ENCODE measurements at places on chromosomes 16 and 17.

- no peak for DNase-seq
Observed at GRCh38 chr16:57156351-57156703, 29.5 kb downstream of the PSME3IP1 start.

DNA sequence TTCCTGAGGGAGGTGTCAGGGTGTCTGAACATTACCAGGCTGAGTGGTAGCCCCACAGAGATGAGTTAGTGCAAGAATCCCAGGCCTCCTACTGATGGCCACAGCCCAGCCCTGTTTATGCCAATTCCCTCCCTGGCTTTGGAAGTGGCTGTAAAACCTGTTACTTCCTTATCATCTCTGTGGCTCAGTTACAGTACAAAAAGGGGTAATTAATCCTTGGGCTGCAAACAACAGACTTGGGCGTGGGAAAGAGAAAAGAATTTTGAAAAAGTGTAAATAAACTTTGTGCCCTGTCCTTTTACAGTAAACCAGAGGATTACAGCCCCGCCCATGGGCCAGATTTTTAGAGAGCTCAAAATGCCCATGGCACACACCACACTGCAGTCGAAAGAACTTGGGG, 73.1 kb upstream of the AXIN2 start:
- no peak for DNase-seq

GRCh38 chr16:10297341-10298006, 88.4 kb upstream of the ATF7IP2 start:
- DNase-seq = no peak

- no peak for DNase-seq
Observed at GRCh38 chr17:11950771-11951519, 46.3 kb downstream of the ZNF18 start.

- DNase-seq = no peak
Observed at GRCh38 chr16:48041981-48042421, 113.8 kb downstream of the ABCC12 start.

GRCh38 chr17:75459590-75460267, 3.3 kb downstream of the TMEM94 start:
- no peak for DNase-seq

DNA sequence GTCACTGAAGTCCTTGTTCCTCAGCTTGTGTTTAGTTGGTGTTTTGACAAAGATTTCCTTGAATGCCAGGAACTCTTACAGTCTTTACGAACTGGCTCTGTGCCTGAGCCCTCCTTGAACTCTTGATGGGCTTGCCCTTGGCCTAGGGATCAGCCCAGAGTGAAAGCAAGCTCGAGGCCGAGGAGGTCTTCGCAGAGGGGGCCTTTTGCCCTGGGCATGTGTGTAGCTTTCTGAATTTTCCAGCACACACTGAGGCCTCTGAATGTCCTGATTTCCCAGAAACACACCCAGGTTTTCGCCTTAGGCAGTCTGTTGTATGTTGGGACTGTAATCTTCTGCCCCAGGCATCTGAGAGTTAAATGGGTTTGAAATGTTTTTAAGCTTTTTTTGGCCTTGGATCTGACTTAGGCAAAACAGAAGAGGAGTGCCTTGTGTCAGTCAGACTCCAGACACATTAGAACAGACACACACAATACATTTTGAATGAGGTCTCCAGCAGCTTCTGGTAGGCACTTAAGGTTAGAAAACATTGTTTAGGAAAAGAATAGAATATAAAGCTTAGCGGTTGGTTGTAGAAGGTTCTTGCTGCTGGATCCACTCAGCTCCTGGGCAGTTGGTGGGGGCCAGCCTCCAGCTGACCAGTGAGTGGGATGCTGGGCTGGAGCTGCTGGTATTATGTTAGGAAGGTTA, 17.1 kb downstream of the FOXK2 start:
- no peak for DNase-seq

DNA sequence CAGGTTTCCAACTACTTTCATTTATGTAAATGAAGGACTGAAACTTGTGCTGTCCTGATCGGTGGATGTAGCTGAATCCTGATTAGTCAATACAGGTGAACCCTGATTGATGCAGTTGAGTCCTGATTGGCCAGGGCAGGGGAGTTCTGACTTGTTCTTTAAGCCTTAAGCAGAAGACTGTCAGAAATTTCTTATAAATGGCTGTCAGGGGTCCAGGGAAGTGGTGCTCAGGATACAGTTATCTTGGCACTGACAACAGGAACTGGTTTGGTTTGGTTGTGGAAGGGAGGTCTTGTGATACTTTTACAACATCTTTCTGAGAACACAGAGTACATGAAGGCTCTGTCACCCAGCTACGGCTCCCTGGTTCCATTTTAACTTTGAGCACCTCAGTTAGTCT, 132.1 kb downstream of the KCNJ12 start:
- DNase-seq = no peak

DNA sequence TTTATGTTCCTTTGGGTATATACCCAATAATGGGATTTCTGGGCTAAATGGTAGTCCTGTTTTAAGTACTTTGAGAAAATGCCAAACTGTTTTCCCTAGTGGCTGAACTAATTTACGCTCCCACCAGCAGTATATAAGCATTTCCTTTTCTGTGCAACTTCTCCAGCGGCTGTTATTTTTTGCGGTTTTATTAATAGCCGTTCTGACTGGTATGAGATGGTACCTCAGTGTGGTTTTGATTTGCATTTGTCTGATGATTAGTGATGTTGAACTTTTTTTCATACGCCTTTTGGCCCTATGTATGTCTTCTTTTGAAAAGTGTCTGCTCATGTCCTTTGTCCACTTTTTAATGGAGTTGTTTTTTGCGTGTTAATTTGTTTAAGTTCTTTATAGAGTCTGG, 25.8 kb upstream of the TEKT1 start:
- no peak for DNase-seq

GRCh38 chr16:19507867-19508266, 14.0 kb downstream of the GDE1 start:
- DNase-seq = no peak

- DNase-seq = no peak
Observed at GRCh38 chr16:73405851-73406250, 357.9 kb upstream of the ZFHX3 start.

GRCh38 chr17:3968015-3968414, 3.8 kb upstream of the ATP2A3 start:
- DNase-seq = no peak

DNA sequence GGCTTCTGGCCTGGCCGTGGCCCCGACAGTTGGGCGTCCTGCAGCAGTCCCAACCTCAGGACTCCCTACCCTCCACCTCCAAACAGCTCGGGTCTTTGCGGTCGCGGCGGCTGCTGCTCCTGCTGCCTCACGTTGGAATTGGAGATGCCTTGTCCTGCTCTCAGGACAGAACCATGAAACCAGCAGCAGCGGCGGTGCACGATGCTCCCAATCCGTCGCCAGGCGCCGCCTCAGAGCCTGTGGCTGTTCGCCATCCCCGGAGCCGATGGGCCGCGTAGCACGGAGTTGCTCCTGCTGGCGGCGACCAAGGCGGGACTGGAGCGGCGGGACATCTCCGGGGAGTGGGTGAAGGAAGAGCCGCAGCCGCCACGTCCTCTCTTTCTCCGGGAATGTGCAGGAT, 1965.9 kb downstream of the TP53TG3F start:
- no peak for DNase-seq

DNA sequence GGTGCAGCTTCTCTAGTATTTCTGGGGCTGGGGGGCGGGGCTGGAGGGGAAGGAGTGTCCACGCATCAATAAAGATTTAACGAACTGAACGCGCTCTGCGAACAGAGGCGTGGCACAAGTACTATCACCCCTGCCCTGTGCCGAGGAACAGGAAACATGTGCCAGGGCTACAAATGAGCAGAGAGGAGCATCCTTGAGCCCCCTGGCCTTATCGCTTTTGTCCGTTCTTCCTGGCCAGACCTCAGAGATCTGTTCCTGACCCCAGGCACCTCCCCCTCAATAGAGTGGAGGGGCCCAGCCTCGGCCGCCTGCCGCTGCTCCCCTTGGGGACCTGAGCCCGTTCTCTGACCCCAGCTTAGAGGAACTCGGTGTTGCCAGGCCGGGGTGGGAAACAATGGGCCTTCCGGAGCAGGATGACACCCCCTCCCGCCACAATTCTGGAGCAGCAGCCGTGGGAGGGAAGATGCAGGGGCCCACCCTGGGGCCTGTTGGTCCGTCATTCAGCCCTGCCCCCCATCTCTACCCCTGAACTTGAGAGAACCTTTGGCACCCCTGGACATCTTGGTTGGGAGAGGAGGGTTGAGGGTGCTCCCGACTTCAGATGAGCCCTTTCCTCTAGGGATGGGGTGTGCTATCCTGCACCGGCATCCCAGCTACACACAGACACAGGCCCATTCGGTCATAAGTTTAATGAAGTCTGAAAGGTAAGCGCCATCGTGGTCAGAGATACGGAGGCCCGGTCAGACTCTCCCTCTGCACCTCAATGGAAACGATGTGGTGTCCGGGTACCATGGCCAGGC, 1.1 kb downstream of the NAA38 start:
- DNase-seq = no peak

Measured in stimulated activated CD8-positive, alpha-beta memory T cell treated with anti-CD3 and anti-CD28 coated beads, Interleukin-15, amount 100 ng/mL, for 24 hours (primary cell).